ENCODE measurements at places on chromosomes 3 and 15.
A peak's percentile ranks its signal among the peaks of the same experiment; 100 is the strongest.

GRCh38 chr3:27486336-27486735 lies 2.2 kb upstream of the SLC4A7 start:
- DNase-seq: peak; percentile 6

GRCh38 chr15:37032091-37032775 lies 68.1 kb downstream of the MEIS2 start:
- DNase-seq: no peak

DNA sequence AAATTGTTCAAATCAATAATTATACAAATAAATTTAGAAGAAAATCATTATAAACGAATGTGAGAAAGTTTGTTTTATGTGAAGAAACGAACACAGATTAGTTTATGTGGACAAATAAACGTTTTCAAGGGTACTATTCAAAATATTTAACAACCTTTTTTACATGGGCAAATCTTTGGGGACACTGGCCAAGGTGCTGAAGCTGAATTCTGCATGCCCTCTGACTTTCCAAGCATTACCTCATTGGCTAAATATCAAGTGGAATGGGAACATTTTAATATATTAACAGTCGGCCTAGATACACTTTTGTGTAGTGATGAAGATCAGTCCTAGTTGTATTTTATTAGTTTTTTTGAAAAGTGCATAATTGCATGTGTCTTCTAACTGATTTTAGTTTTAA lies 636.4 kb upstream of the DPPA4 start:
- DNase-seq: no peak

DNA sequence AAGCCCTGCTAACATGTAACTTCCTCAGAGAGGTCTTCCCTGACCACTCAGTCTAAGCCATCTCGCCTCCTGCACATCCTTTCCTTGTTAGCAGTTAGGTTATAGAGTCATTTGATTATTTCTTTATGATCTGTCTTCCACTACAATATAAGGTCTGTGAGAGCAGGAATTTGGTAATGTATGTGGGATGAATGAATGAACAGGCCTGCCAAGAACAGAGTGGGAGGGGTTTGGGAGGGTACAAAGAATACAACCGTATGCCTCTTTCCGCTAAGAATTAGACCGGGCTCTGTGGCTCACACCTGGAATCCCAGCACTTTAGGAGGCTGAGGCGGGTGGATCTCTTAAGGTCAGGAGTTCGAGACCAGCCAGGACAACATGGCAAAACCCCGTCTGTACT lies 32.4 kb upstream of the MYO1E start:
- no peak for DNase-seq

GRCh38 chr3:138675393-138675792 lies 66.8 kb downstream of the FAIM start:
- DNase-seq: no peak

DNA sequence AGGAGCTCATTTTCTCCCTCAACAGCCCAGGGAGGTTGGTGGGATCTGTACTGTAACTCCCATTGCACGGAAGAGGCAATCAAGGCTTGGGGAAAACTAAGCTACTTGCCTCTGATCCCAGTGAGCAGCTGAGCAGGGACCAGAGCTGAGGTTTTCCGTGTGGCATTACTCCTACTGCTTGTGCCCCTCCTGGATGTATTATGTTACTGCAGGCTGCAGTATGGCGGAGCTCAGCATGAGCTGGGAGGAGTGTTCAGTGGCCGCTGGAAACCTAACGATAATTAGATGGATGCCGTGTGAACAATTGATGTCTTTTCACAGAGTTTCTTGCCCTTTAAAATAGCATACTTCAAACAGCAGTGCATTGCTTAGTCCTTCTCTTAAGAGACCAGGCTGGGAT lies 2.0 kb upstream of the TPRG1 start:
- DNase-seq: no peak

DNA sequence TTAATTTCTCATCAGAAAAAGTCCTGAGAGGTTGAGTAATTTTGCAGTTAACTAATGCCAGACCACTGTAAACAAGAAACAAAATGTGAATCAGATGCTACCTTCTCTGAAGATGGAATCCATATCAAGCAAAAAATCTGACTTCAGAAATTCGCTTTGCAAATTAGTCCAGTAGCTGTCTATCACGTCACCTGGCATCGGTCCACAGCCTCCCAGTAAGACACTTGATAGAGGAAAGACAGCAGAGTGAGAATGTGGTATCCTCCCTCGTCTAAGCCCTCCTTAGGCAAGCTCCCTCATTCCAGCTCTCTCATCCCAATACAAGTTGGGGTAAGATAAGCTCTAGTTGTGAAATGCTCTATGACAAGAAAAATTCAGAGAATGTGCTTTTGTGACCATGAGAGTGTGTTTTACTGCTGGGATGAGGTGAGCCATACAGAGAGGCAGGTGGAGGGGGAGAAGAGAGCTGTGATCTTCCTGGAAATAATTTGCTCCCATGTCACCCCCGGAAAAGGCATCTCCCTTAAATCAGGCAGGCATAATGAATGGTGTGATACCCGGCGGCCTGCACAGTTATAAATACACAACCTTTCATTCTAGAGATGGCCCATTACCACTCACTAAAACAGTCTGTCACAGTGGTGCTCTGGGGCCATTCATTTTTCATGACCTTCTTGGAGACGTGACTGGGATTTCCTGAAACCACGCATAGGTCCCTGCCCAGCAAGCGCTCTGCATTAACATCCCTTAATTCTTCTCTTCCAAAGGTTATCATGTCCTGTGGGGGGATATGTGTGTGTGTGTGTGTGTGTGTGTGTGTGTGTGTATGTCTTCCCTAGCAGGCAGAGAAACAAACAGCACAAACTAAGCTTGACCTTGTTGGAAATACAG lies 602.0 kb upstream of the KCNMB2 start:
- DNase-seq: no peak

- DNase-seq: no peak
Observed at GRCh38 chr15:53758412-53758811, 1.1 kb downstream of the WDR72 start.

DNA sequence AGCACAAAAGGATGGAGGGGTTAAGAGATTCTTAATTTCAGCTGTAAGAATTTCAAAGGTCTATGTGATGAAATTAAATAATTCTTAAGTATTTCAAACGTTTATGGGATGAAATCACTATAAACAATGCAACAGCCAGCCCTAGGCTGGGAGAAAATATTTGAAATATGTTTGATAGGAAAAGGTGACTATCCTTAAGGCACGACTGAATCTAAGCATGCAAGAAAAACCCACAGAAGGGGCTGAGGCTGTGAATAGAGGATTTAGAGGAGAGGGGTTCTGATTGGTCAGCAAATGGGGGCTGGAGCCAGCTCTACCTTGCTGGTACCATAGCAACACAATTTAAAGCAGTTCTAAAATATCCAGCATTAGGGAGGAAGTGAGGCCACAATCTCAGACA lies 220.8 kb upstream of the ATP10A start:
- no peak for DNase-seq

DNA sequence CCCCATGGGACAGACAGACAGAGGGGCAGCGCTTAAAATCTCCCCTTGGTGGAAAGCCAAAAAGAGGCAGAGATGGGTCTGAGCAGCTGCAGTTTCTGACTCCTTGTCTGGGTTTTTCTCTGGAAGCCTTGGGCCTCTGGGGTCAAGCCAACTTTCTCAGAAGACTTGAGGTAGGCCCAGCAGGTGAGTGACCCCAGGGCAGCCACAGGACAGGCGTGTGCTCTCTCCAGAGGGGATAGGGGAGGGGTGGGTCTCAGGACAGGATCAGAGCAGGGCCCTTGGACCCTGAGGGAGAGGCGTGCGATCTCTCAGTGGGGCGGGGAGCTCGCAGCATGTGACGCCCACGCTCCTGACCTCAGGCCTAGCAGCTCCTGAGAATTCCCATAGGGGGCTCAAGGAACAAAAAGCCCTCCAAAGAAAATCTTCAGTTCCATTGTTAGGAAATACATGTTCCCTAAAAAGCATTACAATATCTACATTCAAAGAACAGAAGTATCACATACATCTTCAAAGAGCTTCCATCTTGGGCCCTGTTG lies 34.6 kb upstream of the DUSP7 start:
- DNase-seq: no peak

DNA sequence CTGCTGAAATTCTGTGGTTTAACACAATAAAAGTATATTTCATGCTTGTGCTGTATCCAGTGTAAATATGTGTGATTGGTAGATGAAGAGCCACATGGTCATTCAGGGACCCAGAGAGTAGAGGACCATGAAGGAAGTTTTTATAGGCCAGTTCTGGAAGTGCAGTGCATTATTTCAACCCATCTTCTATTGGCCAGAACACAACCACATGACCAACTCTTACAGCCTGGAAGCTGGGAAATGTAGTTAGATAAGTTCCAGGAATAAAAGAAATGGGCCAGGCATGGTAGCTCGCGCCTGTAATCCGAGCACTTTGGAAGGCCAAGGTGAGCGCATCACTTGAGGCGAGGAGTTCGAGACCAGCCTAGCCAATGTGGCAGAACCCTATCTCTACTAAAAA lies 21.4 kb upstream of the PRTG start:
- DNase-seq: no peak

- DNase-seq: no peak
Observed at GRCh38 chr3:63845215-63845614, 18.4 kb downstream of the THOC7 start.

GRCh38 chr3:32437896-32438295 lies 46.2 kb downstream of the CMTM7 start:
- no peak for DNase-seq

- DNase-seq: no peak
Observed at GRCh38 chr3:52829906-52830463, 487 bp downstream of the ITIH4 start.

GRCh38 chr3:52896613-52897012 lies 735 bp downstream of the STIMATE start:
- DNase-seq: no peak

GRCh38 chr3:20043396-20043795 lies 3.1 kb downstream of the KAT2B start:
- peak; percentile 38 for DNase-seq

- no peak for DNase-seq
Observed at GRCh38 chr3:144746631-144747030, 775.0 kb downstream of the DIPK2A start.

DNA sequence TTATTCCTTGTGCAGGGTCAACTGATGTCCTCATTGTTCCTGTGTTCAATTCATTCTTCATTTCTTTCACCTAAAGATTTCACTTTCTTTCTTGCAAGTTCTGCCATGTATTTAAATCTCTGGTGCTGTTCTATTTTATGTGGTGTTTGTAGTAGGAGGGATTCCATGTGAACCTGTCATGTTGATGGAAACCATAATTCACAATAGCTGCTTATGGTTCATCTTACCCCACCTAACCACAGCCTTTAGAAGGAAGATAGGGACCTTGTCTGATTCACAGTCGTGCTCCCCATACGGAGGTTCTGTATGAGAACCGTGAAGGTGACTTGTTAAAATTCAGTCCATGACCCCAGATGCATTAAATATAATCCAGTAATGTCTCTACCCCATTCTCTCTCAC lies 21.9 kb downstream of the SLCO2A1 start:
- no peak for DNase-seq

DNA sequence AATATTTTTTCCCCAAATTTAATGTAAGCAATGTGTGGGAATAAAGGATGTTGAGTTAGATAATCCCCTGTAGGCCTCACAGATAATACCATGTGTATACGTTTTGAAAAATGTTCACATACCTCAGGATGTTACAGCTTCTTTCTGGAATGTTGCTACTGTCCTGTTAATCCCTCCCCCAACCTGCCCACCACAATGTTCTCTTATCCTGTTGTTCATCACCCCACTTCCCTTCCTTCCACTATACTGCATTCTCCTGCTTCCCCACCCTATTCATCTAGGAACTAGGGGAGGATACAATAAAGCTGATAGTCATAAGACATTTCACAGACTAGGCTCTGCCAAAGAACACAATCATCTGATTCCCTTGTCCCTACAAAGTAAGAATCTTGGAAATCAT lies 92.1 kb downstream of the IGF2BP2 start:
- DNase-seq: no peak

DNA sequence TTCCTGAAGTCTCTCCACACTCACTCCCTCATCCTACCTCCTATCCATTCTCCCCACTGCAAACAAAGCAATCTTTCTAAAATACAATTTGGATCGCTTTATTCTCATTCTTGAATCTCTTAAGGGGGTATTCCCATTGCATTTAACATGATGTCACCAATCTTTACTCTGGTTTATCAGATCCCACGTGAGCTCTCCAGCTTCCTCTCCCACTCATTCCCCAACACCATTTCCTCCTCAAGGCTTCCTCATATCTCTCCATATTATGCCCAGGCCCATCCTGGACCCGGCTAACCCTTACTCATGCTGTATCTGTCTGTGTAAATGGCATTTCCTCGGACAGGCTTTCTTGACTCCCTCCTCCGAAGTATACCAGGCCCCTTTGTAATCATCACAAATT lies 165.0 kb downstream of the CD47 start:
- DNase-seq: no peak

GRCh38 chr15:94125156-94125555 lies 106.2 kb upstream of the MCTP2 start:
- no peak for DNase-seq

DNA sequence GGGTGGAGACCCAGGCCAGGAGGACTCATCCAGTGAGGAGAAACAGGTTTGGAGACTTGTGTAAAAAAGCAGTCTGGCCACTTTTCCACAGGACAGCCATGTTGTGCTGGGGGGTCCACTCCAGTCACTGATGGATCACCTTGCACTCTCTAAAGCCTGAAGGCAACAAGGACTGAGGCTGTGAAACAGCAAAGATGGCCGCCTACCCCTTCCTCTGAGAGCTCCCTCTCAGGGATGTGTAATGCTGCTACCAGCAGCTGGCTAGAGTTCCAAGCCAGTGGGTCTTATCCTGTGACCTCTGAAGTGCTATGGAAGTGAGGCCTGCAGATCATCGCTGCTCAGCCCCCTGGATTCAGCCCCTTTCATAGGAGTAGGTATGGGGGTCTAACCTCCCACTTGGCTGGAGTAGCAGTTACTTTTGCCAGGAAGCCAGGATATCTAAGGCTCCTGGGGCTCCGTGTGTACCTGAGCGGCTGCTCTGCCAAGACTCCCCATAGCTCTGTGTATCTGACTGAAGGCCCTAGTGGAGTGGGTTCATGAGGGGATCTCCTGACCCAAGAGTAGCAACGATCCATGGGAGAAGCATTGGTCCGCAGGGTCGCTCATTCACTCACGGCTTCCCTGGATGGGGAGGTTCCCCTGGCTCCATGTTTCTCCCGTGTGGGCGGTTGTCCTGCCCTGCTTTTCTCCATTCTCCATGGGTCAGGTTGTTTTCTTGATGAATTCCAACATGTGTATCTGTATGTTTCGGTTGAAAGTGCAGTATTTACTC lies 69.9 kb upstream of the TNFSF10 start:
- DNase-seq: no peak

DNA sequence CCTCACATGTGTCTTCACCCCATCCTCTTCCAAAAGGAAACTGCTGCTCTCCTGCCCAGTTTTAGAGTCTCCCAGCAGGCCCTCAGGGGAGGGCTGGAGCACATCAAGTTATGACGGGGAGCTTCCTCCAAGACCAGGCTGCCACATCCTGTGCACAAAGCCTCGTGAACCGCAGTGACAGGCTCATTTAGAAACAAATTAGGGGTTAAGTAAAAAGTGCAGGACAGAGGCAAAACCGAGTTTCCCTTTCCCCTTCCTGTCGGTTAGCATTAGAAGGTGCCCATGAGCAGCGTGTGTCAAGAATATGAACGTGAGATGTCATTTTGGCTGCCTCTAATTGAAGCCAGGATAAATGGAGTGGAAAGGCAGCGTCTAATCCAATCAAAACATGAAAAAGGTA lies 199.7 kb downstream of the ARRDC4 start:
- peak; percentile 6 for DNase-seq

GRCh38 chr15:28943146-28943545 lies 57.4 kb downstream of the APBA2 start:
- no peak for DNase-seq

GRCh38 chr3:141940194-141940776 lies 63.8 kb downstream of the ATP1B3 start:
- no peak for DNase-seq

GRCh38 chr3:109313061-109313460 lies 3.3 kb downstream of the DPPA2 start:
- no peak for DNase-seq

Data from effector memory CD8-positive, alpha-beta T cell (primary cell).